Left lung (tissue), 14 donors: ENCODE measurements at places on chromosomes 6 and 20. TPM values are rescaled to one million over a fixed set of nuclear protein-coding genes. Genes with fewer than 3 reads are reported as not detected.

SYS1 gene
- total RNA-seq: 44.3 TPM

CST4 gene
- not detected for total RNA-seq

DNA sequence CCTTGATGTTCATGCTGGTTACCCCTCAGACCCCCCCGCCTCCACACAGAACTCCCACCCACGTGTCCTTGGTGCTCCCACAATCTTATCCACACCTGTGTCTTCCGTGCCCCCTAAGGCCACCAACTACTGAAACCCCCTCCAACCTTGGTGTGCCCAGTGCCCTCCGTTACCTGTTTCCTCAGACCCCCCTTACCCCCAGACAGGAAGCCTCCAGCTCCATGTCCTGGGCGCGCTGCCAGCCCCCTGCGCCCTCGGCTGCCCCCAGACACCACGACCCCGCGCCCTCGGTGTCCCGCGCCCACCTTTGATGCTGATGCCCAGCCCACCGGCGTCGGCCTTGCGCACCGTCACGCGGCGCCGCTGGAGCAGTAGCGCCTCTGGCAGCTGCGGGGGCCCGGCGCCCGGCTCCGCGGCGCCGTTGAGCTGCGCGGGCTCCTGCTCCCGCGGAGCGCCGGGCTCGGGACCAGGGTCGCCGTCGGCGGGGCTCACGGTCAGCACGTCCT lies 504 bp downstream of the SNTA1 start:
- H3K4me1 ChIP-seq: no peaks in the 10 kb centered on the region
- H3K27ac ChIP-seq: peak overlapping the region; percentile 58
- no peaks in the 10 kb centered on the region for H3K36me3 ChIP-seq
- peak overlapping the region; percentile 55 for H3K4me3 ChIP-seq

DNA sequence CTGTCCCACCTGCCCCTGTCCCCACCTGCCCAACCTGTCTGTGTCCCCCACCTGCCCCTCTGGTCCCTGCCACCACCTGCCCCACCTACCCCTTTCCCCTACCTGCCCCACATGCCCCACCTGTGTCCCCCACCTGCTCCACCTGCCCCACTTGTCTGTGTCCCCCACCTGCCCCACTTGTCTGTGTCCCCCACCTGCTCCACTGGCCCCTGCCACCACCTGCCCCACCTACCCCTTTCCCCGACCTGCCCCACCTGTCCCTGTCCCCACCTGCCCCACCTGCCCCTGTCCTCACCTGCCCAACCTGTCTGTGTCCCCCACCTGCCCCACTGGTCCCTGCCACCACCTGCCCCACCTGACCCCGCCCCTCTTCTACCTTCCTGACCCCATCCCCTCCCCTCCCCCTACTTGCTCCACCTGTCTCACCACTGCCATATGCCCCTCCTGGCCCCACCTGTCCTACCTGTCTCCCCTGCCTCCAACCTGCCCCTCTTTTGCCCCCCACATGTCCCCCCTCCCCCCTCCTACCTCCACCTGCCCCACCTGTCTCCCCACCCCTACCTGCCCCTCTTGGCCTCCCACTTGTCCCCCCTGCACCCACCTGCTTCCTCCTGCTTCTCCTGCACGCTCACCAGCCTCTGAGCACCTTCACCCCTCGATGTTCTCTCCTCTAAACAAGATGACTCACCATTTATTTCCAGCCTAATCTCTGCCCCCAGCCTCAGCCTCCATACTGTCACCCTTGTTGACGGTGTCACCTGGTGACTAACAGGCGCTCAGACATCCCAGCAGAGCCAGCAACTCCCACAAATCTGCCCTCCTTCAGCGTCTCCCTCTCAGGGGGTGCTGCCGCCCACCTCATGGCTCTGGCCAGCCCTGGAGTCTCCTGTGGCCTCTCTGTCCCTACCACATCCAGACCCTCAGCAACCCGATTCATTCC lies 5.6 kb upstream of the MYT1 start:
- H3K27ac ChIP-seq: no peak overlapping the region
- no peak overlapping the region for H3K4me3 ChIP-seq
- peak; percentile 42 for DNase-seq

C6orf141 gene
- total RNA-seq: 10.0 TPM

FAM83D gene
- total RNA-seq: 1.5 TPM

TBPL1 gene
- total RNA-seq: 20.4 TPM

GRCh38 chr20:47061549-47061948 lies 166.9 kb downstream of the EYA2 start:
- H3K4me1 ChIP-seq: no peaks in the 10 kb centered on the region
- H3K36me3 ChIP-seq: no peaks in the 10 kb centered on the region
- H3K27me3 ChIP-seq: peaks cover 6% of the 10 kb centered on the region
- no peak for DNase-seq
- H3K4me3 ChIP-seq: no peak overlapping the region
- no peak overlapping the region for H3K27ac ChIP-seq

OPRL1 gene
- 2.0 TPM for total RNA-seq

PACRG gene
- 2.7 TPM for total RNA-seq

ASIP gene
- total RNA-seq: 0.79 TPM

RSPO3 gene
- 4.9 TPM for total RNA-seq

GRCh38 chr6:166595949-166596348 lies 9.5 kb upstream of the RAMACL start:
- no peaks in the 10 kb centered on the region for H3K36me3 ChIP-seq
- H3K27ac ChIP-seq: no peak overlapping the region
- H3K4me3 ChIP-seq: no peak overlapping the region
- H3K4me1 ChIP-seq: peaks cover 14% of the 10 kb centered on the region
- H3K27me3 ChIP-seq: no peaks in the 10 kb centered on the region

LBP gene
- 1.8 TPM for total RNA-seq

DNA sequence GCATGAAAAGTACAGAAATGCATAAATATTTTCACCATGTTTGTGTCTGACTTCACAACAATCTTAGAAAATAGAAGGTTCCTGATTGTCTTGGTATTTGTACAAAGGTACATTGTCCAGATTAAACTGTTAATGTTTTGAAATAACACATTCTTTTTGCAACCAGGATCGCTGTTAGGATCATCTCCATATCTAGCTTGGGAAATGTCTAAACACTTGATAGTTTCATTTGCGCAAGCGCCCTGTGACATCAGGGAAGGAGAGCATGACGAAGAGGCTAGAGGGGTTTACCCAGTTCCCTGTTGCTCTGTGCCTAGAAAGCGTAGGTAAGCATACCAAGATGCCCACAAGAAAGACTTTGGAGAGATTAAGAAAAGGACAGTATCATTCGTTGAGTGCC lies 19.4 kb downstream of the ALDH8A1 start:
- H3K27ac ChIP-seq: no peak overlapping the region
- no peak overlapping the region for H3K4me3 ChIP-seq
- DNase-seq: no peak
- H3K36me3 ChIP-seq: no peaks in the 10 kb centered on the region

DNA sequence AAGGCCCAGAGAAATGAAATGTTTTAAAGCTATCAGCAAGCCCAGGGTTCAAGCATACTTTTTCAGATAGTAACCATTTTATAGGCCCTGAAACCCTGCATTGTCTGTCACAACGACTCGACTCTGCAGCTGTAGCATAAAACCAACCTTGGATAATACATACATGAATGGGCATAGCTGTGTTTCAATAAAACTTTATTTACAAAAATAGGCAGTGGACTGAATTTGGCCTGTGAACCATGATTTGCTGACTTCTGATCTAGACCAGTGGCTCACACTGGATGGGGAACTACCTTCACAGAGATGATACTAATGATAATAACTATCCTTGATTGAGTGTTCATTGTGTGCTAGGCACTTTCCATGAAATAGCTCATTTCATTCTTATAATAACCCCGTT lies 97.3 kb upstream of the ZNFX1 start:
- no peaks in the 10 kb centered on the region for H3K27me3 ChIP-seq
- no peaks in the 10 kb centered on the region for H3K4me1 ChIP-seq
- no peaks in the 10 kb centered on the region for H3K36me3 ChIP-seq
- no peak overlapping the region for H3K27ac ChIP-seq
- H3K4me3 ChIP-seq: no peak overlapping the region

LINC00237 gene
- not detected for total RNA-seq

- H3K36me3 ChIP-seq: no peaks in the 10 kb centered on the region
- H3K4me1 ChIP-seq: peaks cover 29% of the 10 kb centered on the region
- peaks cover 83% of the 10 kb centered on the region for H3K27me3 ChIP-seq
- H3K27ac ChIP-seq: peak overlapping the region; percentile 53
- peak overlapping the region; percentile 52 for H3K4me3 ChIP-seq
Measured at GRCh38 chr6:149925253-149925973, 2.5 kb upstream of the RAET1G start.

HLA-DRB5 gene
- total RNA-seq: 106 TPM

LY6G5C gene
- total RNA-seq: 3.1 TPM

DNA sequence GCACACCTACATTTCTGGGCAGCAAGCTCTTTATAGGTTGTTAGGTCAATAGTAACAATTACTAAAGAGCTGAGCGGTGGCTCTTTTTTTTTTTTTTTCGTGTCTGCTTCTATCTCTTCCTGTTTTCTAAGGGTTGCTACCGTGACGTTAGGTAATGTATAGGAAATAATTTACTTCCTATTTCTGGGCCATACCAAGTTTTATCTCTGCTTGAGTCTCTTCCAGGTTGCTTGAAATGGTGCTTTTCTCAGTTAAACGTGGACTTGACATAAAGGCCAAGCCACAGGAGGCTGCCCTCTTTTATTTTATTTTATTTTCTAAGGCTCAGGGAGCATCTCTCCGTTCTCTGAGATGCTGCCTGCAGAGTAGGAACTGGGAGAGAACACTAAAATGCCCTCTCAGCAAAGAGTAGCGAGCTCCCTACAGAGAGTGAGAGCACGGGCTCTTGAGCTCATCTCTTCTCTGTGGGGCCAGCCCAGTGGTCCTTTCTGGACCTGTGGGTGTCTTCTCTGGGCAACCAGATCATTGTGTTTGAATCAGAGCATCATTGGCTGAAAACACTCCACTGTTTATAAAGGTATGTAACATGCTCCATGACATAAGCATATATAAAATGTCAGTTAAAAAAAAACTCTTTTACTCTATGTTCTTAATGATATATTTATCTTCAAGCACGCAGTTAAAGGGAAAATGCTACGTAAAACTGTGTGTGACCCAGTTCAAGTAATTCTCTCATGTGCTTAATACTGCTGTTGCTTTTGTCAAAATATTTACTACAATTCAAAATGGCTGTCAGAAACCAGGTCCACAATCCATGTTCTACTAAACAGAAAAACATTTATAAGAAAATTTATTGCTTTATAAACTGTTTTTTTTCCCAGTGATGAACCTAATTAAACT lies at the start of gene ZNF831:
Gene ZNF831, plus strand, starts transcription at position 191 of the 900 bp plus-strand sequence. CDS start 27,199 bp downstream, outside the sequence.
- H3K4me3 ChIP-seq: no peak within 1 kb of the TSS
- peaks cover 4% of the 10 kb centered on the region for H3K4me1 ChIP-seq
- no peak within 1 kb of the TSS for H3K27ac ChIP-seq
- DNase-seq: no peak
- H3K36me3 ChIP-seq: no peaks in the 10 kb centered on the region
- H3K27me3 ChIP-seq: no peaks in the 10 kb centered on the region

- no peaks in the 10 kb centered on the region for H3K27me3 ChIP-seq
- H3K36me3 ChIP-seq: no peaks in the 10 kb centered on the region
- no peak for DNase-seq
- no peak overlapping the region for H3K4me3 ChIP-seq
- H3K4me1 ChIP-seq: no peaks in the 10 kb centered on the region
Measured at GRCh38 chr6:35582315-35582714, 69.6 kb upstream of the TULP1 start.

DNA sequence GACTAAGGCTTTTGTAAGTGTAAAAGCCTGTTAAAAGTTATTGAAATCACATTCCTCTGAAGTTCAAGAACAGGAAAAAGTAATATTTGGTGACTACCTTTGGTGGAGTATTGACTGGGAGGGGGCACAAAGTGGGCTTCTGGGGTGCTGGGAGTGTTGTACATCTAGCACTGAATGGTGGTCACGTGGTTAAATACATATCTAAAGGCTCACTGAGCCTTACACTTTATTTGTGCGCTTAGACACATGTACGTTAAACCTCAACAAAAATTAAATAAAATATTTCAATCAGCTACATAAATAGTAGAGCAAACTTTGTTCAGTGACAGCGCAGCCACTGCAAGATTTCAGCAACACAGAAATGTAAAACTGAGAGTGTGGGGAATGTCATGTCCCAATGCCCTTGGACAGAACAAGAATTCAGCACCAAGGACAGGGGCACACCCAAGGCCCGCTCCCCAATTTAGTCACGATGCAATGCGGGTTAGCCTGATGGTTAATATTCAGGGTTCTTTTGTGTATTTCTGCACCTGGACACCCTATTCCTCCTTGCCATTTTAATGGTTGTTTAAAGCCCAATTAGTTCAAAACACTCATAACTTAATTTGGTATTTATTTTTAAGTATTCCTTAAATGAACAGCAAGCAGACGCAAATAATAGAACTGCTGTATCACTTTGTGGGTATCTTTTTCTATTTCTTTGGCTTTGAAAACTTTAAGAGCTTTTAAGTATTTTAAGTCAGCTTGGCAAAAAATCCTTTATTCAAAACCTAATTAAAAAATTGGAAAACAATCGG lies 37.4 kb downstream of the ANGPT4 start:
- H3K27me3 ChIP-seq: no peaks in the 10 kb centered on the region
- DNase-seq: peak; percentile 41
- H3K4me1 ChIP-seq: peaks cover 6% of the 10 kb centered on the region
- H3K36me3 ChIP-seq: no peaks in the 10 kb centered on the region

DNA sequence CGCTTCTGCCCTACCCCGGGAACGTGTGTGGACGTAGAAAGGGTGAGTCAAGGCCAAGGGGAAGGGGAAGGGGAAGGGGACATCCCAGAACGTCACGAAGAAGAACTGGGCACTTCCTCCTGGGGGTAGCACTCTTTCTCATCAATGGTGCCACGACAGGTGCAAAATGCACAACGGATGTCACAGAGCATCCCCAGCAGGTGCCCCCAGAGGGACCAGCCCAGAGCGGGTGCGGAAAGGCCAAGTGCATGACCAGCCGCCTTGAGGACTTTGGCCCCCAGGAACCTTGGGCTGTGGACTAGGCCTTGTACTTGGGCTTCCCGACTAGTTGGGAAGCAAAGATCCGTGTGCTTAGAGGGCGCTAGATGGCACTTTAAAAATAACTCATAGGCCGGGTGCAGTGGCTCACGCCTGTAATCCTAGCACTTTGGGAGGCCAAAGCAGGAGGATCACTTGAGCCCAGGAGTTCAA lies 12.1 kb upstream of the SRC start:
- H3K27ac ChIP-seq: no peak overlapping the region
- no peak overlapping the region for H3K4me3 ChIP-seq
- H3K4me1 ChIP-seq: peaks cover 6% of the 10 kb centered on the region
- no peaks in the 10 kb centered on the region for H3K36me3 ChIP-seq
- no peak for DNase-seq

- H3K4me1 ChIP-seq: no peaks in the 10 kb centered on the region
- no peaks in the 10 kb centered on the region for H3K27me3 ChIP-seq
- H3K36me3 ChIP-seq: no peaks in the 10 kb centered on the region
- H3K27ac ChIP-seq: no peak overlapping the region
- no peak overlapping the region for H3K4me3 ChIP-seq
Measured at GRCh38 chr6:72553531-72554511, 68.0 kb upstream of the KCNQ5 start.
